Peyer's patch (tissue), 4 donors: ENCODE measurements at places on chromosomes 6 and 20. TPM values are rescaled to one million over a fixed set of nuclear protein-coding genes. Genes with fewer than 3 reads are reported as not detected.

DNA sequence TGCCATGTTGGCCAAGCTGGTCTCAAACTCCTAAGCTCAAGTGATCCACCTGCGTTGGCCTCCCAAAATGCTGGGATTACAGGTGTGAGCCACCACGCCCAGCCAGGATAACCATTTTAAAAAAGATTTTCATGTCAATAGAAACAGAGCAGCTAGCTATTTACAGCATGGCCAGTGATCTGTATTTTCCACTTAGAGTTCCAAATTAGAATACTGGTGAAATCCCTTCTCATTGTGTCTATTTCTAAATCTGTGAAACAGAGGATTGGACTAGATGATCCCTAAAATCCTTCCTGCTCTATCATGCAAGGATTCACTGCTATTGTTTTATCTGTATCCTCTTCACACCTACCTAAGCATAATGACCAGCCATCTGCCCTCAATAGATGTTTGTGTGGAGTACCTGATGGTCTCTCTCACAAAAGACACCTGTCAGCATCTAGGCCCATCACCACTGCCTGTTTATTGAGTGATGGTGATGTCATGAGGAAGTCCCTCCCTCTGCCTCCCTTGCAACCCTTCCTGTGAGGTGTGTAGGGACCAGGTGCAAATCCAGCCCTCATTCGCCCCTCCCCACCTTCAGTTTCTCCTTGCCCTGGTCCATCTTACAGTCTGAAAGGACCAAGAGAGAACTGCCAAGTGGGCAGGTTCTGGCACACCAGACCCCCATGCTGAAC, 26.5 kb upstream of the SMIM29 start:
- no peak for DNase-seq

POM121L2 gene
- total RNA-seq: not detected

BCAS1 gene
- total RNA-seq: 58.1 TPM

- no peak for DNase-seq
Measured at GRCh38 chr6:369559-370431, 21.8 kb upstream of the IRF4 start.

PDE10A gene
- total RNA-seq: 0.35 TPM

FGD2 gene
- 2.5 TPM for total RNA-seq

SLC22A3 gene
- total RNA-seq: 8.2 TPM

- no peak for DNase-seq
Measured at GRCh38 chr6:21915707-21916260, 322.2 kb downstream of the SOX4 start.

C6orf52 gene
- total RNA-seq: not detected

BANF2 gene
- total RNA-seq: not detected

GRCh38 chr20:56676679-56677078, 47.6 kb downstream of the TFAP2C start:
- DNase-seq: no peak

GRCh38 chr6:105106260-105106659, 73.6 kb downstream of the POPDC3 start:
- DNase-seq: no peak

GRCh38 chr20:11156922-11157321, 483.1 kb upstream of the JAG1 start:
- no peak for DNase-seq

C4B gene
- 11.0 TPM for total RNA-seq

GID8 gene
- 24.6 TPM for total RNA-seq

C20orf96 gene
- 9.1 TPM for total RNA-seq

DNA sequence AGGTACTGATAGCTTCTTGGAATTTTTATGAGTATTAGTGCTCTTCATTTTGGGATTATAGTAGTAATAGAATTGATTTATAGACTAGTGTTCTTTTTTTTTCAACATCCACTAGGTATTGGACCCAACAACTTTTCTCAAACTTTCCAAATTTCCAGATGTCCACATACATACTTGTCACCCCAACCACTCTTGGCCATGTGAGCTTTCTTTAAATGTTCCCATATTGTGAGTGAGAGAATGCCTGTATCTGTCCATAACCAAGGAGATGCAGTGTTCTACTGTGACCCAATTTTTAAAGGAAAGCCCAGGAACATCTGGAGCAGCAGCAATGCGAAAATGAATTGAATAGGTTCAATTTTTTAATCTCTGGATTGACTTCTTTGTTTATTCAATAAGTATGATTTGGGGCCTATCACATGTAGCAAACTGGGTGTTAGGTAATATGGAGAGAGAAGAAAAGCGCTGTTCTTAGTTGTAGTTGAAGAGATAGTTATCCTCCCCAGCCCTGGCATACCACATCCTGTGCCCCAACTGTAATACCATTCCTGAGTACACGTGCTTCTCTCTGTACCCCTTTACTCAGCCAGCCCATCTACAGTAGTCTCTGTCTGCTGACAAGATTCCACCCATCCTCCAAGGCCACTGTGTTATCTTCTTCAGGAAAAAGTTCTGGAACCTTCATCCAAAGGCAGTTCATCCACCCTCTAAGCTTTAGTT, 116.8 kb upstream of the SUPT3H start:
- no peak for DNase-seq

NCOA6 gene
- total RNA-seq: 49.4 TPM

OR2H2 gene
- total RNA-seq: not detected
